ENCODE measurements at places on chromosomes 11 and 22.

GRCh38 chr11:99229544-99229943, 208.8 kb downstream of the CNTN5 start:
- DNase-seq: no peak

GRCh38 chr22:39631381-39632286, 61.1 kb downstream of the CACNA1I start:
- no peak for DNase-seq

- DNase-seq: no peak
Measured at GRCh38 chr22:23579870-23580575, at the start of gene IGLL1. Gene IGLL1, minus strand, starts transcription at chr22:23580290. Its CDS starts 100 bp downstream, at chr22:23580190.

GRCh38 chr11:540583-541432, 3.5 kb downstream of the LRRC56 start:
- peak; percentile 8 for DNase-seq

GRCh38 chr11:81345609-81346008, 1388.1 kb downstream of the FAM181B start:
- DNase-seq: no peak

DNA sequence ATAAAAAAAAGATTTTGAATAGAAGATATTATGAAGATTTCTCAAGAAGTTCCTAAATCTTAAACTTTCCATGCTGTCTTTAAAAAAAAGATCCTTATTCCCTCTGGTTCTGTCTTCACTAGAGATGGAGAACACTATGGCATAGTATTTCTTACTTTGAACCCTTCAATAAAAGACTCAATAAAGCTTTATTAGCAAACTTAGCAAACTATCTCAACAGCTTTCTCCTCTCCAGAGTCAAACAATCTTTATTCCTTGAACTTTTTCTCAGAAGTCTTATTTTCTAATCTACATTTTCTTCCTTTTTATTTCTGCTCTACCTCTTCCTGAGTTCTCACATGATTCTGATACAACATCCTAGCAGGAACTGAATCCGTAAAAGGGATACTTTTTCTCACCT, 21.8 kb upstream of the P4HA3 start:
- no peak for DNase-seq

- DNase-seq: no peak
Measured at GRCh38 chr22:19146215-19146968, 1.9 kb upstream of the ESS2 start.

DNA sequence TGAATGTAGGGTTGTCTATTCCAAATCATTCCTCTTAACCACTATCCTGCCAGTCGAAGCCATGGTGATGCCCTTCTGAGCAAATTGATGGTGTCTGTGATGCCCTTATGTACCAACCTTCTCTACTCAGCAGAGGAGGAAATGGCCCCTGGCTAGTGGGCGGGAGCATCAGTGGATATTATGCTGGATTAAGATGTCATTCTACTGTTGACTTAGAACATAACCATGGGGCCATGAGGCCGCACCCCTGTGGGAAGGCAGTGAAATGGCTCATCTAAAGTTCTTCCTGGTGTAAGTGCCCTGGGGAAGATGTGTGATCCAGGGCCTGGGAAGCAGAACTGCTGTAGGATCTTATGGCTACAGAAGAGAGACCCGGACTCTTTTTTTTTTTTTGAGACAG, 20.7 kb upstream of the P2RY2 start:
- no peak for DNase-seq

DNA sequence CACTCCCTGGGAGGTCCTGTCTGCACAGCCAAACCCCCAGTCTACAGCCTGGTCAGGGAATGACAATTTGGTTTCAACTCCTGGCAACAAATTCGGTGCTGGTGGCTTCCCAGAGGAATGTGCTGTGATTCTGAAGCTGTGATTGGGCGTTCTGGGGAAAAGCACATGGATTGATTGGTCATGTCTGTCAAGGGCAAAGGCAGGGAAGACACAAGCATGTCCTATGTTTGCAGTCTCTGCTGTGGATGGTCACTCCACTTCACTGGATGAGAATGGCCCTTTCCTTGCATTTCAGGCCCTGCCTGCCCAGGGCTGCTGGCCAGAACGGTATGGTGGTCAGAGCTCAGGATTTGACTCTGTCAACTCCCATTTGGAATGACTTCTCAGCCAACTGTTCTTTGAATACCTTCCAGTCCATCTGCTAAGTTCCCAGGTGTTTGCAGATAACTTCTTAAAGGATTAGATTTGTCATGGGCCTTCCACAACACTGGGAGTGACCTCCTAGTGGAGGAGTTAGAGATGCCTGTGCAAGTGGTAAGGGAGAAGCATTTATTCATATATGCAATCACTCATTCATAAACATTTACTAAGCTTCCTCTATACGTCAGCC, 42.7 kb downstream of the SGSM1 start:
- DNase-seq: no peak

GRCh38 chr22:33012833-33013450, 45.2 kb downstream of the SYN3 start:
- no peak for DNase-seq

DNA sequence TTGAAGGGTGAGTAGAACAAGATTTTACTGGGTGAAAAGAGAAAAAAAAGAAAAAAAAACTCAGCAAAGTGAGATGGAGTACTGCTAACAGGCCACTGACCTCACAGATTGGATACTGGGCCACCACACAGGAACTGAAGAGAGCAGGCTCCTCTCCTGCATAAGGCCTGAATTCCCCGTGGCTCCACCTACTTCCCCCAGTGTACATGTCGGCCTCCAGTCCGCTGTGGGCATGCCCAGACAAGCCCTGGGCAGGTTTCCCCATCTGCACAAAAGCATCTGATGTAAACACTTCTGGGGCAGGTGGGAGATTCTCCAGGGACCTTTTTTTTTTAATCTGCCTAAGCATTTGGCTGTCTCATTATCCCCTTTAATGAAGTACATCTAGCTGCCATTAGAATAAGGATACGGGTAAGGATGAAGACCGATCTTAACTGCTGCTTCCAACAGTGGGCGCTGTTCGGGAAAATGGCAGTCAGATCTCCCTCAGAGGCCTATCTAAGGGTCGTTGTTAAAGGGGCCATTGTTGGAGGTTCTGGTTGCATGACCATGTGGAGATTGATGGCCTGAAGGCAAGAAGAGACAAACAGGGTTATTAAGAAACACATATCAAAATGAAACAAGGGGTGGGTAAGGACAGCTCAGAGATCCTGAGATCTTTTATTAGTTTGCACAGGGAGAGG, 48.5 kb downstream of the MS4A13 start:
- no peak for DNase-seq

- DNase-seq: peak; percentile 88
Measured at GRCh38 chr11:45105233-45105983, 41.0 kb upstream of the PRDM11 start.

GRCh38 chr22:32904044-32904443, 102.5 kb downstream of the TIMP3 start:
- DNase-seq: peak; percentile 38

DNA sequence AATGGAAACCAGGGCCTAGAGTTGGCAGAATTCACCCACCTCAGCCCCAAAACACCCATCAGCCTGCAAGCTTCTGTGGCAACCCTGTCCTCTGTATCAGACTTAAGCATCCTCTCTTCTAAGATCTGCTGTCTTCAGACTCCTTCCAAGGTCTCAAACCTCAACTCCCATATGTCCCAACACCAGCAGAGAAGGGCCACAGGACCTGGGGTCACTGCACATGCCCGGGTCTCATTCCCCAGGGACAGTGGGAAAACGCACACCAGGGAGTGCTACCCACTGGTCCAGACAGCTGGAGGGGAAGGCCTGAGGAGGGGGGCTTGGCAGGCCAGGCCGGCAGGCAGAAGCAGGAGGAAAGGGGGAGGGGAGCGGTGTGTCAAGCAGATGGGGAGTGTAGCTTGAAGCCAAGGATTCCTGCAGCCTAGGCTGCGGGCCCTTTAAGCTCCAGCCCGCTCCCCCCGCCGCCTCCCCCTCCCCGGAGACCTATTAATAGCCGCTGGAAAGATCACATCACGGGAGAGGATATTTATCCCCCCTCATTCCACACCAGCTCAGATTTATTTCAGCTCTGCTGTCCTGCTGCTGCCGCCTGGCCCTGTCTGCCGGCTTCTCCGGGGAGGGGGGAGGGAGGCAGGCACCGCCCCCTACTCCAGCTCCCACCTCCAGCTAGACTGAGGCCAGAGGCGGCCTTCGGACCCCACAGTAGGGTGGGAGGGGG, 16.7 kb downstream of the BCL9L start:
- peak; percentile 86 for DNase-seq

- no peak for DNase-seq
Measured at GRCh38 chr22:31223786-31224191, 11.7 kb downstream of the LIMK2 start.

GRCh38 chr11:116162086-116162885, 610.5 kb downstream of the BUD13 start:
- no peak for DNase-seq

DNA sequence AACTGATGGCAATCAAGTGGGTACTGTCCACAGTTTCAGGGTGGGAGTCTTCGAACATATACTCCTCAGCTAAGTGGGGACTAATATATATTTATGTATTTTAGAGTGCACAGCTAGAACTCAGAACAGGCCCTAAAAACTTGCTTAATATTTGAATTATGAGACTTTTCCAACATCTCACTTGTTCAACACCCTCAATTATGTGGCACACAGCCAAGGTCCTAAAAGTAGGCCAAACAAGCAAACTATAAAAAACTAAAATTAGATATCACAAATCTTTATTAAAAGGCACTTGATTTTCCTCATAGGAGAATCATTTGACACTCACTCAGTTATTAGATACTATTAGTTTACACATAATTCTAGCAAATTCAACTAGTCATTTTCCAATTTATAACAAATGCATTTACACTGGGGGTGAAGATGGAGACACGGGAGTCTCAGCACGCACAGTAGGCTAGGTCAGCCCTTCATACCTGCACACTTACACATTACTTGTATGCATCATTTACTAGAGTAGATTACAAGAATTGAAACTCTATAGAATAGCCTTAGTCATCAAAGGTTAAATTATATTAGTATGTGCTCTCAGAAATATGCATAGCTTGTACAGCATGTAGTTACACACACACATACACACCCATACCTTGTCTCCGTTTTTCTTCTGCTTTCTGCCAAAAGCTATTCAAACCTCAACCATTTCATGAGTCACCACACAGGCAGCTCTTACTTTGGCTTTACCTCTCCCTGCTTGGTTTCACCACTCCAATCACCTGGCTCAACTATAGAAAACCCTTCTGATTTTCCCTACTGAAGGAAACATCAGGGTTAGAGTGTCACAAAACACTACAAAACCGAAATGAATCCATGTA, 171.5 kb downstream of the SBF2 start:
- no peak for DNase-seq

DNA sequence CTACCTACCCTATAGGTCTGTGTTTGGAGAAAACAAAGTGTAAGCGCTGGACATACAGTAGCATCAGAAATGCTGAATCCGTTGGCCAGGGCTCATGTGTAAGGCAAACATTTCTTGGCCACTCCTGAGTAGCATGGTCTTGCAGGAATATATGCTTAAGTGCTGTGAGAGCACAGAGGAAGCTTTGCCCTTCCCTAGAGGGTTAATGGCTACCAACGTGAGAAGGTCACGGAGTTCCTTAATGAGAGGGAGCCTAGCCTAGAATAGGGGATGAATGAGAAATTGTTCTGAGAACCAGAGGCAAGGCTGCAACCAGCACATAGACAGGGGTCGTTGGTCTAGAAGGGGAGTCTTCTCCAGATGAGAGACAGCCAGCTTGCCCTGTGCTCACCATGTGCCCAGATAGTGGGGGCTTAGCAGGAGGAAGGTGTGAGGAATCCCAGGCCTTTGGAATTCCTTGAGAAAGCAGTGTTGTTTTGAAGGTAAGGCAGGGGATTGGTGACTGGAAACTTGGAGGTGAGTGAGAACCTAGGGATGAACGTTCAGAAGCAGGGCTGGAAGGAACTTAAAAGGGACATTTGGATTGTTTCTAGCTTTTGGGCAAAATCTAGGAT, 29.5 kb downstream of the RCOR2 start:
- DNase-seq: no peak

- no peak for DNase-seq
Measured at GRCh38 chr22:48756146-48757111, 1071.2 kb downstream of the BRD1 start.

DNA sequence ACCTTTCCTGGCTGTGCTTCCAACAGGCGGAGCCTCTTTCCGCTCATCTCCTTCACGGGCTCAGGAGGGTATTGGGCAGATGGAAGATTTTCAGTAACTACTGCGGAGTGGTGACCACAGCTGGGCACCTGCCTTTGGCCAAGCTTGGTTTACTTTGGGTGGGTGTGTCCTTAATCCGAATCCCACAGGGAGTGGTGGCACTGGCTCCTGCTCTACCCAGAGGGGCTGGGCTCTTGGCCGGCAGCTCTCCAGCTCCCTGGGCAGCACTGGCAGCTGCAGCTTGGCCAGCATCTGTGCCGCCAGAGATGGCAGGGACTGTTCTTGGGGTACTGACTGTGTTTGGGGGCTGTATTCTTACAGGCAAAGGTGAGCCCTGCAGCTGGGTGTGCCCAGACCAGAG, 29.8 kb downstream of the BID start:
- DNase-seq: no peak

- DNase-seq: peak; percentile 0
Measured at GRCh38 chr11:1291295-1292017, 18.0 kb downstream of the TOLLIP start.

GRCh38 chr11:85114786-85115185, 512.4 kb downstream of the DLG2 start:
- DNase-seq: no peak

DNA sequence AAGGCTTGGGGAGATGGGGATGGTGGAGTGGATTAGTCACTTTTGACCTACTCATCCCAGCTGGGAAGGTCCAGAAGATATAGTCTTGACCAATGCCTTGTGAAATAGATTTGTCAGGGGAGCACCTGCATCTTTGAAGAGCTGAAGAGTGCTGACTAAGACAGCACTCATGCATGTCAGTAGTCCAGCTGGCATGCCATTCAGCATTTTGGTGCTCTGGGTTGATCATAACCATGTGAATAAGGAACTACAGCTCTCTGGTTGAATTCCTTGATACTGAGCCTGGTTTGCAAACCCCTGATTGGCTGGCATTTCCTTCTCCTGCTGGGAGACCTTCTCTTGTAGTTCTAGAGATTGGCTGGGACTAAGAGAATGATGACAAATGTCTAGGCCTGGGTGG, 106.8 kb upstream of the ALX4 start:
- no peak for DNase-seq
